Posterior vena cava (tissue), 2 donors: ENCODE measurements at places on chromosomes 7 and 10.
A peak's percentile ranks its signal among the peaks of the same experiment; 100 is the strongest.

DNA sequence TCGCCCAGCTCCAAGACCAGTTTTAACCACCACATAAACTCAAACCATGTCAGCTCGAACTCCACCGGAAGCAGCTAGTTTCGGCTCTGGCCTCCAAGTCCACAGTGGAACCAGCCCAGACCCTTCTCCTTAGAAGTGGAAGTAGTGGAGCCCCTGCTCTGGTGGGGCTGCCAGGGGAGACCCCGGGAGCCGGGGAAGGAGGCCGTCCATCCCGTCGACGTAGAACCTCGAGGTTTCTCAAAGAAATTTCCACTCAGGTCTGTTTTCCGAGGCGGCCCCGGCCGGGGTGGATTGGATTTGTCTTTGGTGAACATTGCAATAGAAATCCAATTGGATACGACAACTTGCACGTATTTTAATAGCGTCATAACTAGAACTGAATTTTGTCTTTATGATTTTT is 87.5 kb downstream of the RGS10 start:
- DNase-seq: peak; percentile 74

GRCh38 chr10:71203716-71204115 is 8.7 kb upstream of the UNC5B start:
- peak; percentile 32 for DNase-seq

- no peak for DNase-seq
Measured at GRCh38 chr10:12055732-12056131, 13.0 kb upstream of the DHTKD1 start.

DNA sequence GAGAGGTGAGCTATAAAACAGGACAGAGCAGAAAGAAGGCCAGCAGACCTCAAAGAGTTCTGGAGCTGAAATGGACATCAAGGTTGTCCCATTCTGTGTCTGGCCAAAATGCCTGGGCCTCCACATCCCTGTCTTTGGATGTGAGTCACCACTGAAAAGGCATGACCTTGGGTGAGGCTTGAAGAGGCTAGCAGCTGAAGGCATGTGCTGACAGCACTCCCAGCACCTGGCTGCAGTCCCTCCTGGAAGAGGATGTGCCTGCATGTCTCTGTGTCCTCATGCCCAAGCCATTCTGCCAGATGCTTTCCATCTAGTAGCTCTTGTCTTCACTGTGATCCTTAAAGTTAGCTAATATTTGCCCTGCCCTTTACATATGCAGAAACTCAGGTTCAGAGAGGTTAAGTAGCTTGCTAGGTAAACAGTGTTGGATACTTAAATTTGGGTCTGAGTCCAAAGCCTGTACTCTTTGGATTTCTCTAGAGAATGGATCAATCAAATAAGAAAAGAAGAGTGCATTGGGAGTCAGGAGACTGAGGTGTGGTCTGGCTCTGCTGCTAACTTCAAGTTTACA is 35.8 kb downstream of the HECW1 start:
- no peak for DNase-seq

DNA sequence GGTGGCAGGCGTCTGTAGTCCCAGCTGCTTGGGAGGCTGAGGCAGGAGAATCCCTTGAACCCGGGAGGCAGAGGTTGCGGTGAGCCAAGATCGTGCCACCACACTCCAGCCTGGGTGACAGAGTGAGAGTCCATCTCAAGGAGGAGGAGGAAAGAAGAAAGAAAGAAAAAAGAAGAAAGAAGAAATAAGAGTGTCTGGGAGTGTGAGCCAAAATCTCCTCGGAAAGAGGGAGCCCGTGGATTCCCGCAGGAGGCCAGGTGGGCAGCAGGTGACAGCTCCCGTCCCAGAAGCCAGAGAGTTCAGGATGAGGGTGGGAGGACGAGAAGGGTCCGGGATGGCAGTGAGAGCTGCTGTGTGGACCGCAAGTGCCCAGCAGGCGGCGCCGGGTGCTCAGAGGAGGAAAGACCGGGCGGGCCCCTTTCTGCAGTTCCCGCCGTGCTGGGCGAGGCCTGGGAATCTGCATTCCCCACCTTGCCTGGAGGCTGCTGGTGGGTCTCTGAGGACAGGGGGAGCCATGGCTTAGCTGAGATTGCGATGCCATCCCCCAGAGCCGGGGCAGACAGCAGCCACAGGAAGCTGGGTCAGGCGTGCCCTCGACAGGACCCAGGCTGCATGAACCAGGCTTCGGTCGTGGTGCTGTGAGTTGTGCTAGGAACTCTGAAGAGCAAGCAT is 17.1 kb upstream of the AMZ1 start:
- peak; percentile 93 for DNase-seq

DNA sequence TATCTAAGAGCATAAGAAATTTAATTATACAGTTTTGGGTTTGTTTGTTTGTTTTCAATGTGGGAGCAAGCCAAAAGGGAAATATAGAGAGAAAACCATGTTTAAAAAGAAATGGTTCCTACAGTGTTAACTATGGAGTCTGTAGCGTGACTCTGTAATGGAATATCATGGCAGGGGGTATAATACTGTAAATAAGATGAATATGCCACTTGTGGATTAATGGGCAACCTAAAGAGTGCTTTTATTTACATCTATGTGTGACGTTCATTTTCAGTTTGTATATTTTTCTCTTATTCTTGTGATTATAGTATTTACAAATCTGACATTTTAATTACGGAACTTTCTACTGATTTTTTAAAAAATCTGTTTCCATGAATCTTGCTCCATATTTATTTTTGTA is 95.9 kb downstream of the POLL start:
- DNase-seq: no peak

- DNase-seq: no peak
Measured at GRCh38 chr10:7560519-7560918, 106.2 kb downstream of the ITIH5 start.
